ENCODE measurements at places on chromosomes 5 and 9.

DNA sequence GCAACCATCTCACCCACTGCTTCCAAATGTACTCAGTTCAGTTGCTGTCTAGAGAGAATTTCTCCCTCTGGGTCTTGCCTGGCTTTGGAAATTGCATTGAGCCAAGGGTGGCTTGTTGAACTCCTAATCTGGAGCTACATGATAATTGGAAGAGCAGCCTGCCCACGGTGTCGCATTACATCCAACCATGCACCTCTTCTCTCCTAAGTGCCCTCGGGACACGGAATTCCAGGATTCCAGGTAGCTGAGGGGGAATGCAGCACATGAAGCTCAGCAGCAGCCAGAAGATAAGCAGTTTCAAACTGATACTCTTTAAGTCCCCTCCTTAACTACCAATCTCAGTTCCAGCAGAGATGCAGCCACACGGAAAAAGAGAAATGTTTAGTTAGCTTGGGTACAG, 509.4 kb upstream of the KLF4 start:
- DNase-seq: no peak

GRCh38 chr5:161286066-161286655, 260.4 kb downstream of the GABRB2 start:
- no peak for DNase-seq

- no peak for DNase-seq
Observed at GRCh38 chr5:6261256-6261655, 117.1 kb downstream of the MED10 start.

DNA sequence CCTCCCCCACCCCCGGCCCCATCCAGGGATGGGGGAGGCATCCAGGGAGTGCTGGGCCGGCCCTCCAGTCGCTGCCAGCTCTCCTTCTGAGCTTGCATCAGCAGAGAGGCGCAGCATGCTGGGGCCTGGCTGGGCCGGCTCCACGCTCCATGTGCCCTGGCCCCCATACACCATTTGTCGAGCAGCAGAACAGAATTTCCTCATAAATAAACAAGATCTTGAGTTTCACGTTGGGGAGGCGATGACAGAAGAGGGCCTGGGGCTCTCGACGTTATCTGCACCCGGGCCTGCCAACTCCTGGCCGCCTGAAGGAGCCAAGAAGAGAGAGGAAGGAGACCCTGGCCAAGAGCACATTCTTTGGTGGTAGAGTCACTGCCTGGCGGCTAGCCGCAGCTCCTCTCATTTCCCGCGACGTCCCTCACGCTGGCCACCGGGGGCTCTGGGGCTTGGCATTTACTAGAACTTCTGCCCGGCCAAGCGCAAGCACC, 177.0 kb downstream of the FGF18 start:
- no peak for DNase-seq

DNA sequence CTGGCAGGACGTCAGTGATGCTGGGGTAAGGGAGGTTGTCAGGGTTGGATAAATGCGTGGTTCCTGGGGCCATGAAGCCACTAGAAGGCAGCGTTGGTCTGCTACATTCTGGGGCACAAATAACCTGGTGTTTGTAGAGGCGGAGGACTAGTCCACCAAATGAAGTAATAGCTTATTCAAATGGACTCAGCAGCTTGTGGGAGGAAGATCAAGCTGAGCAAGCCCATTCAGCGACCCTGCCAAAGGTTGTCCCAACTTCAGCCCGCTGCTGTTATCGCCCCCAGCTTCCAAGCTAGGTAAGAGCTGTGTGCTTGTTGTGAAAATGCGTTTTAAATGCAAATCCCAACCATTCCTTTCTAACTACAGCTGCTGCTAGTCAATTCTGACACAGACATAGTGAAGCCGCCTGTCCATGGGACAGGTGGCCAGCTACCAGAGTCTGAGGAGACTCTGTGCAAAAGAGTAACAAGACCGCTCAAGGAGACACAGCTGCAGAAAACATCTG, 7.6 kb upstream of the FAM240B start:
- no peak for DNase-seq

- DNase-seq: no peak
Observed at GRCh38 chr9:4553951-4554381, 63.7 kb downstream of the SLC1A1 start.

GRCh38 chr5:31193591-31194467, at the start of gene CDH6:
TSS of gene CDH6 (plus strand) at chr5:31193686. CDS start at chr5:31267474, 73,788 bp downstream.
- no peak for DNase-seq

GRCh38 chr9:91905991-91906469, 44.0 kb downstream of the ROR2 start:
- no peak for DNase-seq

DNA sequence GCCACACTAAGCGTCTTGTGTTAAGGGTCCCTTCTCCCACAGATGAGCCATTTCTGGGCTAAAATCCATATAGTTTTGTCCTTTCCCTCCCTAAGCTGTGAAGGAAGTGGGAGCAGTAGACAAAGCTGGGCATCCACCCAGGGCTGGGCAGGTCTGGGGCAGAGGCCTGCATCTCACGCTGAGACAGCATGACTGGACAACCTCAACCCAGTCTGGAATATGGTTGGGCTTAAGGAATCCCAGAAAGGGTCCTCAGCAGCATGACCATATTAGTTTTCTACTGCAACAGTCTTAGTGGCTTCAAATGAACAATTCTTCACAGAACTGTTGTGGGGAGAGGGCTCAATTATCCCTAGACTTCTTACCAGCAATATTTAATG, 173.8 kb downstream of the AUH start:
- DNase-seq: no peak
